ENCODE measurements at places on chromosomes 5 and 9.

GRCh38 chr9:131853434-131853833 is 113.6 kb upstream of the RAPGEF1 start:
- no peak for DNase-seq

DNA sequence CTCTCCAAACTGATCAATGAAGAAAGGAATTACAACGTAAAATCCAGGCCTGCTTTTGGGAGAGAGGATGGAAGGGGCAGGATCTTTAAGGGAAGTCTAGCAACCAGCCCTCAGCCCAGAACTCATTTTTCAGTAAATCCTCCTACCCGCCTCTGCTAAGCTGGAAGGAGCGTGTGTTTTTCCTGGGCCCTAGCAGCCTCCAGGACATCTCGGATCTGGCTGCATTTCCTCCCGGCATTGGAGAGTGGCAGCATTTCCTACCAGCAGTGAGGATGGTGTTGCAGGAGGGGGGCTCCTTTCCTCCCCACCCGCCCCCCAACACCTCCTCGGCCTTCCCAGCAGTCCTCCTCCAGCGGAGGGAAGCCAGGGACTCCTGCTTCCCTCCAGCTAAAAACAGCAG is 54.5 kb downstream of the DCP2 start:
- no peak for DNase-seq

GRCh38 chr9:34125681-34126206 is 754 bp downstream of the DCAF12 start:
- peak; percentile 23 for DNase-seq

DNA sequence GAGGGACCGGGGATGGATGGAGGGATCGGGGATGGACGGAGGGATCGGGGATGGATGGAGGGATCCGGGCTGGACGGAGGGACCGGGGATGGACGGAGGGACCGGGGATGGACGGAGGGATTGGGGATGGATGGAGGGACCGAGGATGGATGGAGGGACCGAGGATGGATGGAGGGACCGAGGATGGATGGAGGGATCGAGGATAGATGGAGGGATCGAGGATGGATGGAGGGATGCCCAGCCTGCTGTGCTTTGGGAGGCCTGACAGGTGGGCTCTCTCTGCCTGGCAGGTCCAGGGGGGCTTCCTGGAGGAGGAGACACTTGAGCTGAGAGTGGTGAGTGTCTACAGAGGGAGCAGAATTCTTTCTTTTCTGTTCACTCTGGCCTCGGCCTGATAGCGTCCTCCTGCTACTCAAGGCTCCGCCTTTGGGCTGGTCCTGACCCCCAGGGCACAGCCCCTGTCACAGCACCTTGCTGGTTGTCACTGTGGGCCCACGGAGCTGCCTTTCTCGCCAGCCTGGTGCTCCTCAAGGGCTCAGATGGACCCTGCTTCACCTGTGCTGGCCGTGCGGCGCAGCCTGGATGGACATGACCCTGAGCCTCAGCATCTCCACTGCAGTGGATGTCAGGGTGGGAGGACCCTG is 42.2 kb upstream of the RNF130 start:
- DNase-seq = no peak

GRCh38 chr5:22644859-22645258 is 208.3 kb downstream of the CDH12 start:
- DNase-seq = no peak

- DNase-seq = no peak
These were observed 50.1 kb upstream of the ADRB2 start for GRCh38 chr5:148776261-148776660.

- no peak for DNase-seq
These were observed 165.5 kb downstream of the PIK3R1 start for GRCh38 chr5:68381060-68381459.

- no peak for DNase-seq
These were observed 36.2 kb downstream of the FBXL17 start for GRCh38 chr5:108345541-108346171.

DNA sequence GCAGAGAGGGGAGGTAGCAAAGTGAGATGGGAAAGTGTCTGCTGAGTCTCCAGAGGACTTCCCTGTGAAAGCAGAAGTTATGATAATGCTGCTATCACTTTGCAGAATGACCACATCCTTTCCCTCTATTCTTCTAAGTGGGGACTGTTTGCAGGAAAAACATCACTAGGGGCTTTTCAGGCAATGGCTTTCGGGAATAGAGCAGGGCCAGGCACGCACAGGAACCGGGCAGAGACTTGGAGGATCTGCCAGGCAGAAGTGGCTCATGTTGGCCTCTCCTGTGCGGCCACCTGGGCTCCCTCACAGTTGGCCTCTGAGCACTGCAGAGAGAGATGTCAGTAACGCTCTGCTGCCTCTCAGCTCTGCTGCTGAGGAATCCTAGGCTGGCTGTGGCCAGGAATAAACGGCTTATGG is 214.7 kb downstream of the MAST4 start:
- DNase-seq = no peak

DNA sequence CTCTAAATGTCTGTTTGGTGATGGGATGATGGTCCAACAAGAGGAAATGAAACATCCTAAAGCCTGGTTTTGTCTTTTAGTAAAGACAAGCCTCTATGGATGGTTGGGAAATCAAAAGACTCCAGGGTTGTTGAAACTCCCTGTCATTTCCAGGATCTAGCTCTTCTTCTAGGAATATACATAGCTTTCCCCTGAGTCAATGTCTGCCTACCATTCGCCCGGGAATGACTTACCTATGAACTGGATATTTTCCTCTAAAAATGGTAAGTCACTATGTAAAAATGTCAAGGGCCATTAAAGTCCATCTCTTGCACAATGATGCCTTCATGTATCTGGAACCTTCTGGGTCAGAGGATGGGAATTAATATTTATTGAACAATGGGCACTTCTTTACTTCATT is 11.1 kb upstream of the KIF12 start:
- no peak for DNase-seq

- no peak for DNase-seq
These were observed 146.2 kb downstream of the GOLPH3 start for GRCh38 chr5:32027717-32028458.

GRCh38 chr5:4627929-4628328 is 512.2 kb upstream of the ADAMTS16 start:
- DNase-seq = peak; percentile 47

DNA sequence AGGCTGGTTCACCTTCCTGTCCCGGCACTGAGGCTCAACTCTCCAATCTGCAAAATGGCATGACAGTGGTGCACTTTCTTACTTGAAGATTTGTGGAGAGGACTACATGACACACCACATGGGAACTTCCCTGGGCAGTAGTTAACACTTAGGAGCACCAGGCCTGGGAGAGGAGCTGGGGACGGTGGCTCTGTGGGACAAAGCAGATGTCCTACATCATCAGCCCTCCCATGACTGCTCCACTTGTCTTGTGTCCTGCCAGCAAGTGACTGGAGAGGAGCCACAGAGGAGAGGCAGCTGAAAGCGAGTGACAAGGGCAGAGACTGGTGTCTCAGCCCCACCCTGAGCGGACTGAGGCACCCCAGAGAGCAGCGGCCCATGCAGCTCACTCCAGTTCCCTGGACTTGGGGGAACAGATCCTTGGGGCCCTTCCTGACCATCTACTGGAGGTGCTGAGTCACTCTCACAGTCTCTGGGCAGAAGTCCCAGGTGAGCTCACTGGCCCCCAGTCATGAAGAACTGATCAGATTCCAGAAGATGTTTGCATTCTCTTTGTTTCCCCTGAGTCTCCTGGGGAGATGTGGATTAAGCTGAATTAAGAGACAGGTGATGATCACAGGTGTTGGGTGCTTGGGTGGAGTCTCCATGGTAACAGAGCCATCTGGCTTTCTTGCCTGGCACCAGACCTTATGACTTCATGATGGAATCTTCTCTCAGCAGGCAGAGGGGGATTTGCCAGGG is 13.2 kb upstream of the SLC25A48 start:
- no peak for DNase-seq

DNA sequence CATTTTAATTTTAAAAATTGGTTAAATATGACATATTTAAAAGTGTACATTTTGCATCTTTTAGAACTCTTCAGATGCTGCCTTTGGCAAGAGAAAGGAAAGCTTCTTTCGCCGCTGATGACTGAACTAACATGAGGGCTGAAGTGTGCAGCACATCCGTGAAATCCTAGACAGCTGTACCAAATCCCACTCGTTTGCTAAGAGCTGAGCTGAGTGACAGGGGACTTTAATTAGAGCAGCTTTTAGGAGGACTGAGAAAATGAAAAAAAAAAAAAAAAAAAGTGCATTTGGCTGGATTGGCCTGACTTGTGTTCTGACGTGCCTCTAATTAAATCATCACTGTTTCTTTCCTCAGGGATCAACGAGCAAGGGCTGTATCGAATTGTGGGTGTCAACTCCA is 271.3 kb downstream of the ARHGAP26 start:
- no peak for DNase-seq

GRCh38 chr5:114447084-114447773 is 85.4 kb downstream of the KCNN2 start:
- no peak for DNase-seq

Data from glutamatergic neuron (in vitro differentiated cells).